Effector memory CD4-positive, alpha-beta T cell (primary cell): ENCODE measurements at places on chromosomes 5 and 9.

DNA sequence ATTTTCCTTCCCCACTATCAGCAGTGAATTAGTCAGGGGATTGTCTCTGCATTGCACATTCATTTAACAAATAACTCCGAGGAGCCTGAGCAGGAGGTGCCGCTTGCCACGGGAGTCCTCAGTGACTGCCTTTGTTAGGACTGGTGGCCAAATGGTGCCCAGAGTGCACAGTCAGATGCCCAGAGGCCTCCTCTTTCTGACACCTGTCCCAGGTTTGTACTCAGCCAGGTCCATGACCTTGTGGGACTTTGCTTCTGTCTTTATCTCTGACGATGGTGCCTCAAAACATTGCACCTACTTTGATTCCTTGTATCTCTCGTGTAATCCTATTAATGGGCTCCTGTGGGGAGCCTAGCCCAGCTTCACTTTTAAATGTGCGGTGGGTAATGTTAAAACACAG, 4.3 kb downstream of the SRD5A1 start:
- H3K36me3 ChIP-seq: no peaks in the 10 kb centered on the region
- peaks cover 7% of the 10 kb centered on the region for H3K4me1 ChIP-seq
- H3K4me3 ChIP-seq: no peak overlapping the region
- no peak overlapping the region for H3K27ac ChIP-seq
- no peaks in the 10 kb centered on the region for H3K27me3 ChIP-seq

- no peaks in the 10 kb centered on the region for H3K4me1 ChIP-seq
- H3K36me3 ChIP-seq: no peaks in the 10 kb centered on the region
- H3K4me3 ChIP-seq: no peak overlapping the region
- no peaks in the 10 kb centered on the region for H3K27me3 ChIP-seq
- H3K27ac ChIP-seq: no peak overlapping the region
These were observed 210.2 kb downstream of the HSPA4 start for GRCh38 chr5:133261993-133262392.

GRCh38 chr9:977838-978830, 1.7 kb downstream of the DMRT3 start:
- H3K4me1 ChIP-seq: peaks cover 2% of the 10 kb centered on the region
- no peaks in the 10 kb centered on the region for H3K36me3 ChIP-seq
- H3K4me3 ChIP-seq: no peak overlapping the region

- peaks cover 29% of the 10 kb centered on the region for H3K36me3 ChIP-seq
- H3K4me1 ChIP-seq: no peaks in the 10 kb centered on the region
- no peaks in the 10 kb centered on the region for H3K27me3 ChIP-seq
- no peak for DNase-seq
- H3K27ac ChIP-seq: no peak overlapping the region
- H3K4me3 ChIP-seq: no peak overlapping the region
These were observed 18.6 kb downstream of the PTCD2 start for GRCh38 chr5:72338689-72339209.

- no peak for DNase-seq
- H3K27me3 ChIP-seq: no peaks in the 10 kb centered on the region
- no peak overlapping the region for H3K4me3 ChIP-seq
- H3K36me3 ChIP-seq: no peaks in the 10 kb centered on the region
These were observed 63.5 kb upstream of the BARX1 start for GRCh38 chr9:94018628-94019027.

GRCh38 chr9:85876628-85877027, 64.3 kb upstream of the NAA35 start:
- no peak overlapping the region for H3K27ac ChIP-seq
- DNase-seq: no peak
- H3K4me1 ChIP-seq: no peaks in the 10 kb centered on the region
- no peak overlapping the region for H3K4me3 ChIP-seq
- H3K36me3 ChIP-seq: no peaks in the 10 kb centered on the region

GRCh38 chr5:140806834-140807775, at the start of gene PCDHA4:
Gene PCDHA4, plus strand, starts transcription at chr5:140807068.
- no peaks in the 10 kb centered on the region for H3K36me3 ChIP-seq
- no peak within 1 kb of the TSS for H3K27ac ChIP-seq
- no peak within 1 kb of the TSS for H3K4me3 ChIP-seq
- H3K27me3 ChIP-seq: peaks cover 8% of the 10 kb centered on the region
- no peak for DNase-seq

GRCh38 chr5:36599986-36600779, 6.2 kb upstream of the SLC1A3 start:
- DNase-seq: no peak
- no peak overlapping the region for H3K27ac ChIP-seq
- H3K4me1 ChIP-seq: no peaks in the 10 kb centered on the region
- H3K27me3 ChIP-seq: no peaks in the 10 kb centered on the region
- H3K4me3 ChIP-seq: no peak overlapping the region

DNA sequence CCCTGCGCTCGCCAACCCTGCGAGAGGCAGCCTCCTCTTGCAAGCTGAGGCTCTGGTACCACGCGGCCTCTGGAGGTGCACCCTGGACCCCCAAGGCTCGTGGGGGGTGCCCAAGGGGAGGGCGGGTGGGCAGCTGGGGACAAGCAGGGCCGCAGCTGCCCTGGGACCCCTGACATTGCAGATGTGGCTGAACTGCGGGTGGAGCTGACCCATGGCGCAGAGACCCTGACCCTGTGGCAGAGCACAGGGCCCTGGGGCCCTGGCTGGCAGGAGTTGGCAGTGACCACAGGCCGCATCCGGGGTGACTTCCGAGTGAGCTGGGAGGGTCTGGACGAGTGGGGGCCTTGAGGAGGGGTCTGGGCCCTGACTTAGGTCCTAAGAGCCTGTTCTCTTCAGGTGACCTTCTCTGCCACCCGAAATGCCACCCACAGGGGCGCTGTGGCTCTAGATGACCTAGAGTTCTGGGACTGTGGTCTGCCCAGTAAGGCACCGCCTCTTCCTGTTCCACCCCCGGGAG, 1.5 kb downstream of the MAMDC4 start:
- no peak for DNase-seq
- H3K4me1 ChIP-seq: peaks cover 8% of the 10 kb centered on the region
- no peak overlapping the region for H3K27ac ChIP-seq

- H3K4me1 ChIP-seq: no peaks in the 10 kb centered on the region
- no peak overlapping the region for H3K27ac ChIP-seq
- DNase-seq: no peak
- no peak overlapping the region for H3K4me3 ChIP-seq
- H3K36me3 ChIP-seq: no peaks in the 10 kb centered on the region
These were observed 10.6 kb downstream of the C1QTNF2 start for GRCh38 chr5:160359816-160360215.

DNA sequence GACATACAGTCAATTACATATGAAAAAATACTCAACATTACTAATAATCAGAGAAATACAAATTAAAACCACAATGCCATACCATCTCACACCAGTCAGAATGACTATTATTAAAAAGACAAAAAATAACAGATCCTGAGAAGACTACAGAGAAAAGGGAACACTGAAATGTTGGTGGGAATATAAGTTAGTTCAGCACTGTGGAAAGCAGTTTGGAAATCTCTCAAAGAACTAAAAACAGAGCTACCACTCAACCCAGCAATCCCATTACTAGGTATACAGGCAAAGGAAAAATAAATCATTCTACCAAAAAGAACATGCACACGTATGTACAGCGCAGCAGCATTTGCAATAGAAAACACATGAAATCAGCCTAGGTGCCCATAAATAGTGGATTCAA, 41.6 kb upstream of the CCNG1 start:
- no peak for DNase-seq
- H3K4me1 ChIP-seq: no peaks in the 10 kb centered on the region
- H3K27ac ChIP-seq: no peak overlapping the region
- no peak overlapping the region for H3K4me3 ChIP-seq

DNA sequence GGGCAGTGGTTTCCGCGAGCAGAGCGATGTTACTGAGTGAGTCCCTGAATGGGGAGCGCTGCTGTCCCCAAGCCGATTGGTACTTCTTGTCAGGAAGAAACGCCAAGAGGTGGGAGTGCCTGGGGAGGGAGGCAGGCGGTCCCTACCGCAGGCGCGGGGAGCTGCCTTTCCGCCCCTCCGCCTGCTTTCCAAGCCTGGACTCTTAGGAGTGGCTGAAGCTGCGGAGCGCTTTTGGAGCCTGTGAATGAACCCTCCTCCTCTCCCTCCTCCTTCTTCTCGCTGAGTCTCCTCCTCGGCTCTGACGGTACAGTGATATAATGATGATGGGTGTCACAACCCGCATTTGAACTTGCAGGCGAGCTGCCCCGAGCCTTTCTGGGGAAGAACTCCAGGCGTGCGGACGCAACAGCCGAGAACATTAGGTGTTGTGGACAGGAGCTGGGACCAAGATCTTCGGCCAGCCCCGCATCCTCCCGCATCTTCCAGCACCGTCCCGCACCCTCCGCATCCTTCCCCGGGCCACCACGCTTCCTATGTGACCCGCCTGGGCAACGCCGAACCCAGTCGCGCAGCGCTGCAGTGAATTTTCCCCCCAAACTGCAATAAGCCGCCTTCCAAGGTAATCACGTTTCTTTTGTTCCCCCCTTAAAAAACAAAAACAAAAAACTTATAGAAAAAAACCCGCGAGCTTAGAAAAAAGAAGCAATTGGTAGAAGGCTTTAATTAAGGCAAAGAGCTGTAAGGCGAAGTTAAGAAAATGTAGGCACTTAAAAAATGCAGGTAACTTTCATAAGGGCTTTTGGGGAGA, at the start of gene VCAN:
Gene VCAN, plus strand, starts transcription at position 340 of the 808 bp plus-strand sequence. CDS start 11,775 bp downstream, outside the sequence.
- DNase-seq: no peak
- no peaks in the 10 kb centered on the region for H3K36me3 ChIP-seq

DNA sequence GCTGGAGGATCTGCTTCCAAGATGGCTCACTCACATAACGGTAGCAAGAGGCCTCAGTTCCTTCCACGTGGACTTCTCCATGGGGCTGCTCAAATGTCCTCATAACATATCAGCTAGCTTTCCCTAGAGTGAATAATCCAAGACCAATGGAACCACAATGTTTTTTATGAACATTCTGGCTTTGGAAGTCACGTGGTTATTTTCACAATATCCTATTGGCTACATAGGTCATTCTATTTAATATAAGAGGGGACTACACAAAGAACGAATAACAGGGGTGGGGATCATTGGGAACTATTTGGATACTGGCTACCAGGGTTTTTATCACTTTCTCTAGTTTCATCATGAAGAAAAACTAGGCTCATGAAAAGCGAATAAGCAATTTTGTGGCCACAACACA, 81.4 kb downstream of the ZNF622 start:
- no peaks in the 10 kb centered on the region for H3K36me3 ChIP-seq
- no peaks in the 10 kb centered on the region for H3K27me3 ChIP-seq
- H3K4me3 ChIP-seq: no peak overlapping the region

GRCh38 chr9:80378669-80379293, 807.0 kb downstream of the TLE4 start:
- H3K27me3 ChIP-seq: no peaks in the 10 kb centered on the region
- no peaks in the 10 kb centered on the region for H3K4me1 ChIP-seq
- DNase-seq: no peak
- H3K36me3 ChIP-seq: no peaks in the 10 kb centered on the region
- no peak overlapping the region for H3K27ac ChIP-seq

DNA sequence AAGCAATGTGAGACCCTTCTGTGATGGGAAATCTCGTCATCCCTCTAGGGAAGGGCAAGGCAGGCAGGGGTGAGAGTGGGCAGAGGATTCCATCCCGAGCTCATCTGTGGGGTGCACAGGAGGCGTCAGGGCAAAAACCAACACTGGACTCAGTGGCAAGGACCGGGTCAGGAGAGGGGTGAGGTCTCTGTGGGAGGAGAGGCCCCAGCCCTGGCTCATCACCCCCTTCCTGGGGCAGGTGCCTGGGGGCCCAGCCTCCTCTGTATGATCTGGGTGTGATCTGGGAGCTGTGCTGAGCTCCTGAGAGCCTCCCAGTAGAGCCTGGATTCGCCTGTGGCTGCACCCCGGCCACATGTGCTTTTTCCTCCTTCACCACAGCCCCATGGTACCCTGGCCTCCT, 597 bp downstream of the SPATA31E1 start:
- H3K27me3 ChIP-seq: no peaks in the 10 kb centered on the region
- no peaks in the 10 kb centered on the region for H3K36me3 ChIP-seq
- no peak overlapping the region for H3K4me3 ChIP-seq
- no peaks in the 10 kb centered on the region for H3K4me1 ChIP-seq
- H3K27ac ChIP-seq: no peak overlapping the region

- no peaks in the 10 kb centered on the region for H3K27me3 ChIP-seq
- DNase-seq: no peak
- no peaks in the 10 kb centered on the region for H3K4me1 ChIP-seq
- H3K36me3 ChIP-seq: no peaks in the 10 kb centered on the region
- no peak overlapping the region for H3K27ac ChIP-seq
These were observed 222.3 kb downstream of the GLIS3 start for GRCh38 chr9:4077499-4078102.

- no peak for DNase-seq
- H3K27me3 ChIP-seq: no peaks in the 10 kb centered on the region
- H3K4me1 ChIP-seq: no peaks in the 10 kb centered on the region
- no peak overlapping the region for H3K27ac ChIP-seq
These were observed 9.1 kb upstream of the TRIO start for GRCh38 chr5:14134083-14134482.

- no peak overlapping the region for H3K27ac ChIP-seq
- H3K4me1 ChIP-seq: no peaks in the 10 kb centered on the region
- no peak overlapping the region for H3K4me3 ChIP-seq
- DNase-seq: no peak
- H3K36me3 ChIP-seq: no peaks in the 10 kb centered on the region
- peaks cover 4% of the 10 kb centered on the region for H3K27me3 ChIP-seq
These were observed 50.4 kb upstream of the MVB12B start for GRCh38 chr9:126276056-126276728.

DNA sequence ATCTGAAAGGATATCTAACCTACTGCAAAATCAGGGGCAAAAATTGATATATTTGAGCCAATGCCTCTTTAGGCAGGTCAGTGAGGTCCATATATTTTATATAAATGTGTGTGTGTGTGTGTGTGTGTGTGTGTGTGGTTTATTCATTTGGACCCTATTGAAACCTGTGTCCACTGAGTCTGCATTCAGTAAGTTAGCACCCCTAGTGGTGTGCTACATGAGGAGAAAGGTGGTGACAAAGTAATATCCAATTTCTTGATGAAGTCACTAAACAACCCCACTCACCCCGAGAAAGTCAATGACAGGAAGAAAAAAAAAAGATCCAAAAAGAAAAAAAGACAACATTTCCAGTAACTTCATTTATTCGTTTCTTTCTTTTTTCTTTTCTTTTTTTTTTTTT, 4.1 kb downstream of the FBXW11 start:
- H3K36me3 ChIP-seq: no peaks in the 10 kb centered on the region
- no peak overlapping the region for H3K4me3 ChIP-seq
- H3K27me3 ChIP-seq: no peaks in the 10 kb centered on the region
- peaks cover 21% of the 10 kb centered on the region for H3K4me1 ChIP-seq
- no peak for DNase-seq

DNA sequence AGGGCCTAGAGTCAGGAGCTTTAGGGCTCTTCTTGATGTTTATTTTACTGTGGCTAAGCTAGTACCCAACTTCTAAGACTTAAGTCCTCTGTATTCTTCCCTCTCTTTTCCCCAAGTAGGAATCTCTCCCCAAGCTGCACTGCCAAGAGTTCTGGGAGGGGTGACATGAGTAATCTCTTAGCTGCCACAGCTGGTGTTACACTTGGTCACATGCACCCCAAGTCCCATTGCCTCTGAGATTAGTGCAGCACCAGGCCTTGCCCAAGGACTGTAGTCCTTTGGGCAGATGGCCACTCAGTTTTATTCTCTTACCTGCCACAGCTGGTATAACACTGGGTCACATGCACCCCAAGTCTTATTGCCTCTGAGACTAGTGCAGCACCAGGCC, 114.7 kb upstream of the RIOK2 start:
- no peaks in the 10 kb centered on the region for H3K27me3 ChIP-seq
- H3K36me3 ChIP-seq: no peaks in the 10 kb centered on the region
- DNase-seq: no peak
- no peak overlapping the region for H3K27ac ChIP-seq

- no peaks in the 10 kb centered on the region for H3K27me3 ChIP-seq
- DNase-seq: peak; percentile 75
- H3K4me1 ChIP-seq: peaks cover 28% of the 10 kb centered on the region
These were observed 9.3 kb upstream of the GRIN1 start for GRCh38 chr9:137129456-137130175.

GRCh38 chr5:65926276-65926783, at the start of gene ERBIN:
Gene ERBIN, plus strand, starts transcription at chr5:65926575. Its CDS starts 66,144 bp downstream, at chr5:65992719.
- H3K4me1 ChIP-seq: peaks cover 7% of the 10 kb centered on the region
- H3K27ac ChIP-seq: peak within 1 kb of the TSS; percentile 97
- H3K27me3 ChIP-seq: no peaks in the 10 kb centered on the region
- H3K36me3 ChIP-seq: no peaks in the 10 kb centered on the region
- DNase-seq: peak; percentile 71
